ENCODE measurements at places on chromosomes 5 and 9. TPM values are rescaled to one million over a fixed set of nuclear protein-coding genes. Genes with fewer than 3 reads are reported as not detected.

- H3K4me1 ChIP-seq = peaks cover 36% of the 10 kb centered on the region
- H3K36me3 ChIP-seq = no peaks in the 10 kb centered on the region
- no peak for DNase-seq
- no peak overlapping the region for H3K4me3 ChIP-seq
Measured at GRCh38 chr9:129490583-129491486, 130.1 kb downstream of the C9orf50 start.

- no peak for DNase-seq
- H3K27me3 ChIP-seq = no peaks in the 10 kb centered on the region
- H3K36me3 ChIP-seq = no peaks in the 10 kb centered on the region
- no peak overlapping the region for H3K27ac ChIP-seq
Measured at GRCh38 chr9:121207371-121207940, 5.8 kb upstream of the RAB14 start.

DNA sequence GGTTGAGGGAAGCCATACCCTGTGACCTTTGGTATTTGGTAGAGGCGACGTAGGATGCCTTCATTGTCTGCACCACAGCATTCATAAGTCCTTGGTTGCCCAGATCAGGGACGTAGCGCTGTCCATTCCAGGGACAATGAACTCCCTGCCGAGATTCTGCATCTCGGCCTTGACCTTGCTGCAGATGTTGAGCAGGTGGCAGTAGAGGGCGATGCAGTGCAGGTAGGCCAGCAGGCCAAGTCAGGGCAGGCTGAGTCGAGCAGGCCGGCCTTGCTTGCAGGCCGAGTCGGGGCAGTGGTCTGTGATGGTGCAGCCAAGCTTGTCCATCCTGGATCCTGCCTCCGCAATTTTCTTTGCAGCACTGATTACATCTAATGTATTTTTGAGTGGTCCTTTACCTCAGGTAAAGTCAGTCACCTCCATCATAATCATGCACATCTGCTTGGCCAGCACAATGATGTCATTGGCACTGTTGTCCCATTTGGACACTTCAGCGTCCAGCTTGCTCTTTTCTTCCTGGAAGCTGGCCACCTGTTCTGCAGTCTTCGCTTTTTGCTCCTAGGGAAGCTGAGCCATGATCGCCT lies 93.4 kb upstream of the CCDC112 start:
- H3K27me3 ChIP-seq = no peaks in the 10 kb centered on the region
- H3K27ac ChIP-seq = no peak overlapping the region
- peak; percentile 68 for DNase-seq

The SOX30 gene
- not detected for total RNA-seq

The ZNF782 gene
- total RNA-seq = 7.4 TPM

DNA sequence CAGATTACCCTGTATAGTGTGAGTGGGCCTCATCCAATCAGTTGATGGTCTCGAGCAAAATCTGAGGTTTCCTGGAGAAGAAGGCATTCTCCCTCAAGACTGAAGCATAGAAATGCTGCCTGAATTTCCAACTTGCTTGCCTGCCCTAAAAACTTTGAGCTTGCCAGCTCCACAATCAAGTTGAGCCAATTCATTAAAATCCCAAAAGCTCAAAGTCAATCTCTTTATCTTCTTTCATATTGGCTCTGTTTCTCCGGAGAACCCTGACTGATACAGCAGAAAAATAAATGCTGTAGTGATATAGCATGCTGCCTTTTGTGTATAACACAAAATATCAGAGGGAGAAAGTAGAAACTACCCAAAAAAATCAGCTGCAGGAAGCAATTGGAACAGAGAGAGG lies 72.5 kb upstream of the NMUR2 start:
- H3K36me3 ChIP-seq = no peaks in the 10 kb centered on the region
- no peaks in the 10 kb centered on the region for H3K27me3 ChIP-seq

- no peak overlapping the region for H3K27ac ChIP-seq
- no peak for DNase-seq
- H3K36me3 ChIP-seq = no peaks in the 10 kb centered on the region
Measured at GRCh38 chr5:20231040-20231439, 243.0 kb upstream of the CDH18 start.

The ADAMTS2 gene
- total RNA-seq = 5.2 TPM

The ANKRD33B gene
- total RNA-seq = 20.5 TPM

The BTNL8 gene
- 0.48 TPM for total RNA-seq

The CRHBP gene
- not detected for total RNA-seq

DNA sequence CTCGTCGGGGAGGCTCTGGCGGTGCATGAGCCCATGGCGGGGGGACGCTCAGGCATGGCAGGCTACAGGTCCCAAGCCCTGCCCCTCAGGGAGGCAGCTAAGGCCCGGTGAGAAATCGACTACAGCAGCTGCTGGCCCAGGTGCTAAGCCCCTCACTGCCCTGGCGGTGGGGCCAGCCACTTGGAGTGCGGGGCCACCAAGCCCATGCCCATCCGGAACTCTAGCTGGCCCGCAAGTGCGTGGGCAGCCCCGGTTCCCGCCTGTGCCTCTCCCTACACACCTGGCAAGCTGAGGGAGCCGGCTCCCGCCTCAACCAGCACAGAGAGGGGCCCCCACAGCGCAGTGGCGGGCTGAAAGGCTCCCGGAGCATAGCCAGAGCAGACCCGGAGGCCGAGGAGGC lies 1896.9 kb upstream of the CDH6 start:
- H3K27me3 ChIP-seq = no peaks in the 10 kb centered on the region
- DNase-seq = no peak
- no peak overlapping the region for H3K4me3 ChIP-seq
- H3K27ac ChIP-seq = no peak overlapping the region
- H3K4me1 ChIP-seq = no peaks in the 10 kb centered on the region
- H3K36me3 ChIP-seq = no peaks in the 10 kb centered on the region

DNA sequence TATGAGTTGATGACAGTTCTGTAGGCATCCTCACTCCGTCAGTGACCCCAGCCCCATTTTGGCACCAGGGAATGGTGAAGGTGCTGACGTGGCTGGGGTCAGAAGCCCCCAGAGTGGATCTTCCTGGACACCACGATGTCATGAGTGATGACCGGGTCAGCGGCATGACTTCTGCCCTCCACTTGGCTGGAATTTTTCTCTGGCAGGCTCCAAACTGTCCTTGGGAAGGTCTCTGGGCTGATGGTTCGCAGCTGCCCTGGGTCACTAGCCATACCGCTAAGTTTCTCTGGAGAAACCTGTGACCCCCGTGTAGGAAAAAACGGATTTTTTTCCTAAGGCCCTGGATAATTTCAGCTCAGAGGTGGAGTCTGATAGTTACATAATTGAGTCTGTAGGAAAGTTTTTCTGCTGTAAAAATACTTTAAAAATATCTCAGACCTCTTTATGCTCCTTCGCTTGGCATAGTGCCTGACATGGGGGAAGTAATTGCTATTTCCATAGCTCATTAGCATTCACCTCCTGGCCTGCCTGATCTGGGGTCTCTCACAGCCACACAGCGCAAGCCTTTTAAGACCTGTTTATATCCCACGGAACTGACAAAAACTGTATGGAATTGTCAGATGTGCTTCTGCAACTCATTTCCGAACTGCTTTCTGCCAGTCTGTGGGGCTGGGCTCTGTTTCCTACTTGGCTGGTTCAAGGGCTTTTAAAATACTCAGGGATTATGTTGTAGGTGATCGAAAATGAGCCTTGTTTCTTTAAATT lies 69.2 kb downstream of the ANGPTL2 start:
- no peaks in the 10 kb centered on the region for H3K36me3 ChIP-seq
- H3K27ac ChIP-seq = no peak overlapping the region
- H3K4me1 ChIP-seq = no peaks in the 10 kb centered on the region
- no peaks in the 10 kb centered on the region for H3K27me3 ChIP-seq

The MSMP gene
- not detected for total RNA-seq

The FUBP3 gene
- total RNA-seq = 76.4 TPM

The FAM151B gene
- total RNA-seq = 1.1 TPM

The PTGDS gene
- total RNA-seq = 2.3 TPM

GRCh38 chr9:36873247-36873875 lies 160.7 kb downstream of the PAX5 start:
- no peaks in the 10 kb centered on the region for H3K4me1 ChIP-seq
- H3K27me3 ChIP-seq = no peaks in the 10 kb centered on the region
- no peaks in the 10 kb centered on the region for H3K36me3 ChIP-seq
- no peak overlapping the region for H3K27ac ChIP-seq
- no peak overlapping the region for H3K4me3 ChIP-seq

DNA sequence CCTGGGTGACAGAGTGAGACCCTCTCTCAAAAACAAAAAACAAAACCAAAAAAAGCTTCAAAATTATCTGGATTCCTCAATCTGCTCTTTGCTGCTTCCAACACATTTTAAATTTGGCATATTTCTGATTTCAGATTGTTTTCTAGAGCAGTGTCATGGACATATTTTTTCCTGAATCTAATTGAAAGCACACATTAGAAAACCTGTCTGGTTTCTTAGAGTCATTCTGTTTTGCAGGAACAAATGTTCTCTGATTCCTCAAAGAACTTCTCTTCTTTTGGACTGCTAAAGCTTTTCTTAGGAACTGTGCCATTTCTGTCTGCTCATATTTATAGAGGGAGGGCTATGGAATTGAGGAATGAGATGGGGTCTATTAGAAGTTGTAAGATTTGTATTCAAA lies 81.6 kb downstream of the RAI14 start:
- no peaks in the 10 kb centered on the region for H3K27me3 ChIP-seq
- H3K36me3 ChIP-seq = no peaks in the 10 kb centered on the region
- no peak for DNase-seq
- H3K4me1 ChIP-seq = peaks cover 6% of the 10 kb centered on the region

DNA sequence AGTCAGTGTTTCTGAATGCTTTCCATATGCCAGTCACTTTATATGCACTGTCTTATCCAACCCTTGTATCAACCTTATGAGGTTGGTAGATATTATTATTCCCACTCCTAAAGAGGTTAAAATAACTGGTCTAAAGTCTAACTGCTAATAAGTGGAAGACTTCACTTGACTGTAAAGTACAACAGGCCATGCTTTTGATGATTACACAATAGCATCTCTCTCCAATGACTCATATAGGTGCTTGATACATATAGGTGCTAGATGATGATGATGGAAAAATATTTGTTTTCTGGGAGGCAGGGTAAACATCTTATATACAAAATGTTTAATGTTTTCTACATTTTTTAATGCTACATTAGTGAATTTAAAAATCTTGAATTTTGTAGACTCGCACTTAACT lies 75.9 kb upstream of the NR3C1 start:
- H3K27ac ChIP-seq = no peak overlapping the region
- DNase-seq = no peak
- H3K27me3 ChIP-seq = no peaks in the 10 kb centered on the region
- H3K36me3 ChIP-seq = no peaks in the 10 kb centered on the region
- H3K4me3 ChIP-seq = no peak overlapping the region

The N4BP3 gene
- 36.0 TPM for total RNA-seq

The CAMK2A gene
- total RNA-seq = 0.28 TPM

The SLC46A2 gene
- not detected for total RNA-seq

The NFIB gene
- 11.6 TPM for total RNA-seq

DNA sequence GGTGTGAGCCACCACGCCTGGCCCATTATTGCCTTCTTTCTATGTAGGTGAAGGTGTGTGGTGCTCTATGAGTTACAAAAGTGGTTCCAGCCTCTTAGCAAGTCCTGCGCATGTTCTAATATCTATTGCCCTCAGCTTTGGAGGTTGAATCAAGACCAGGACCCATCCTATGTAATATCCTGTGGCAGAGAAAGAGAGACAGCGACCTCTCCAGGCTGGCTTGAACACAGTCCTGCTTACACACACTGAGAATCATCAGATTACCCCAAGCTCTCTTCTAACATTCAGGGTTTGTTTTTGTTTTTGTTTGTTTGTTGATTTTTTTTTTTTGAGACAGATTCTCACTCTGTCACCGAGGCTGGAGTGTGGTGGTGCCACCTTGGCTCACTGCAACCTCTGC lies 94.7 kb upstream of the OSMR start:
- no peak overlapping the region for H3K4me3 ChIP-seq
- H3K27ac ChIP-seq = no peak overlapping the region
- no peaks in the 10 kb centered on the region for H3K27me3 ChIP-seq
- H3K4me1 ChIP-seq = no peaks in the 10 kb centered on the region

DNA sequence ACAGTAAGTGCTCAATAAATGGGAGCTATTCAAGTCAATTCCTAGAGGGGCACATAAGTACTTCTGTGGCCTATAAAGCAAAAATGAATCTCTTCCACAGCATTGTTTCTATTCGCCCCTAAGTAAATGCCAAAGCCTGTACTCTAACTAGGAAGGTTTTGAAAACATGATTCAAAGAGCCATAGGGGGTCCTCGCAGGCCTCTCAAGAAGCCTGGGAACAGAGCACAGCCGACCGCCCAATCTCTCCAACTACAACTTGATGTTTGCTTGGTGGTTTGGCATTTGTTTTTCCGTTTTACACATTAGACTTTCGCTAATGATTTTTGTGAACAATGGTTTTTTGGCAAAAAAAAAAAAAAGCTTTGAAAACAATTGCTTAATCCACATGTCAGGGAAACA lies 19.4 kb downstream of the EFNA5 start:
- H3K4me3 ChIP-seq = no peak overlapping the region
- H3K4me1 ChIP-seq = no peaks in the 10 kb centered on the region
- no peaks in the 10 kb centered on the region for H3K27me3 ChIP-seq

The KIAA0825 gene
- total RNA-seq = 0.98 TPM

The NOXA1 gene
- total RNA-seq = 0.55 TPM

GRCh38 chr5:163489055-163489744 lies 16.2 kb upstream of the MAT2B start:
- no peak overlapping the region for H3K27ac ChIP-seq

- H3K4me1 ChIP-seq = peaks cover 10% of the 10 kb centered on the region
- DNase-seq = no peak
- no peak overlapping the region for H3K27ac ChIP-seq
Measured at GRCh38 chr5:157860898-157861890, 2.2 kb upstream of the CLINT1 start.

- no peaks in the 10 kb centered on the region for H3K4me1 ChIP-seq
- H3K27me3 ChIP-seq = no peaks in the 10 kb centered on the region
- DNase-seq = no peak
- H3K4me3 ChIP-seq = no peak overlapping the region
- no peaks in the 10 kb centered on the region for H3K36me3 ChIP-seq
Measured at GRCh38 chr5:91058575-91058974, 324.5 kb downstream of the ARRDC3 start.

DNA sequence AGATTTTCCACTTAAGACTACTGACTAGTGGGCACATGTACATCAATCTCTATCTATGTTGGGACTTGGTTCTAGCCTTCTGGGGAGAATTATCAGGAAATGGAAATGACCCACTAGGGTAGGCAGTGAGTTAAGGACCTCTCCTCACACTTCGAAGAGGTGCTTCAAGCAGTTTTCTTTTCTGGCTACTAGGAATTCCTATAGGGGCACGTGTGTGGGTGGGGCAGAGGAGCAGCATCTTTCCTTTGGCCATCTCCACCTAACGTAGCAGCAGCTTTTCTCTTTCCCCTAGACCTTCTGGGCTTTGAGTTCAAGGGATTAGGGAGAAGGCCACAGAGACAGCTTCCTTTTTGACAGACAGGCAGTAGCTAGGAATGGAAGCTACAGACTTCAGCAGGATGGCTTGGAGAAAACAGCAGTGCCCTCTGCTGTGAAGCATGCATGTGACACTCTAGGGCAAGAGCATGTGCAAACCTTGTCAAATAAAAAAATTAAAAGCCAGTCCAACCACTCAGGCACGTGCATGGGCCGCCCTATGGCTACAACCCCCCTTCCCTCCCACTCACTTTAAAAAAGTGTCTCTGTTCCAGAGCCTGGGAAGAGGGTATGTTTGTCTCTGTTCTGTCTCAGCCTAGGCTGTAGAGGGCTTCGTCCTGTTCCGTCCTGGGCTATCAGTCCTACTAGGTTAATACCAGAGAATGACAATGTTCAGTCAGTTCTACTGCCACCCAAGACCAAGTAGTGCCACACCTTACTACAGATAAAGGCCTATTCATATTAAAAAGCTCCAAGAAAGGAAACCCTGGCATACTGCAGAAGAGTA lies 8.7 kb upstream of the GFRA3 start:
- no peaks in the 10 kb centered on the region for H3K4me1 ChIP-seq
- H3K27ac ChIP-seq = no peak overlapping the region
- H3K27me3 ChIP-seq = no peaks in the 10 kb centered on the region
- no peak overlapping the region for H3K4me3 ChIP-seq

All from H1 (cell line).